Osteocyte (in vitro differentiated cells): ENCODE measurements at places on chromosomes 6 and 20. TPM values are rescaled to one million over a fixed set of nuclear protein-coding genes. Genes with fewer than 3 reads are reported as not detected.
A peak's percentile ranks its signal among the peaks of the same experiment; 100 is the strongest.

Gene PPP1R3G
- 0.29 and 0.40 TPM in 2 replicates for total RNA-seq

Gene OR12D3
- total RNA-seq, result not detected in 2 replicates

Gene PLAGL1
- 90.3 and 103 TPM in 2 replicates for total RNA-seq

Gene C6orf47
- 21.5 and 23.0 TPM in 2 replicates for total RNA-seq

Gene RALGAPA2
- total RNA-seq, result 15.2 and 19.1 TPM in 2 replicates

Gene VNN1
- not detected in 2 replicates for total RNA-seq

Gene MACROD2
- 0.73 and 2.5 TPM in 2 replicates for total RNA-seq

Gene SLC32A1
- not detected in 2 replicates for total RNA-seq

DNA sequence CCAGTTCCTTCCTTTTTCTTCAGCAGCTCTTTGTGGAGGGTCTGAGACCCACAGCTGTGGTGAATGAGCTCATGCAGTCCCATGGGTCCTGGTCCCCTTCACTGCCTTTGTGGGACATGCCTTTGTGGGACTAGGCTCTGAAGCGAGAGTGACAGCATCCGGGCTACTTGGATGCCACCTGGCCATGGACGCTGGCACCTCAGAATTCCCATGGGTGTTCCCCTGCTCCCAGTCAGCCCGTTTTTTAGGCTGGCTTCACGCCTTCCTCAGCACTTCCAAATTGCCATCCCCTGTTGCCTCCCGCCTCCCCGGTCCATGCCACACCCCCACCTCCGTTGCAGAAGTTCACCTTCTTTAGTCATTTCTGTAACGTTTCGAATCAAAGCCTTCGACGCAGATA is 45.1 kb downstream of the RAMACL start:
- no peak for DNase-seq

GRCh38 chr6:1322696-1323219 is 10.9 kb downstream of the FOXQ1 start:
- no peak for DNase-seq

DNA sequence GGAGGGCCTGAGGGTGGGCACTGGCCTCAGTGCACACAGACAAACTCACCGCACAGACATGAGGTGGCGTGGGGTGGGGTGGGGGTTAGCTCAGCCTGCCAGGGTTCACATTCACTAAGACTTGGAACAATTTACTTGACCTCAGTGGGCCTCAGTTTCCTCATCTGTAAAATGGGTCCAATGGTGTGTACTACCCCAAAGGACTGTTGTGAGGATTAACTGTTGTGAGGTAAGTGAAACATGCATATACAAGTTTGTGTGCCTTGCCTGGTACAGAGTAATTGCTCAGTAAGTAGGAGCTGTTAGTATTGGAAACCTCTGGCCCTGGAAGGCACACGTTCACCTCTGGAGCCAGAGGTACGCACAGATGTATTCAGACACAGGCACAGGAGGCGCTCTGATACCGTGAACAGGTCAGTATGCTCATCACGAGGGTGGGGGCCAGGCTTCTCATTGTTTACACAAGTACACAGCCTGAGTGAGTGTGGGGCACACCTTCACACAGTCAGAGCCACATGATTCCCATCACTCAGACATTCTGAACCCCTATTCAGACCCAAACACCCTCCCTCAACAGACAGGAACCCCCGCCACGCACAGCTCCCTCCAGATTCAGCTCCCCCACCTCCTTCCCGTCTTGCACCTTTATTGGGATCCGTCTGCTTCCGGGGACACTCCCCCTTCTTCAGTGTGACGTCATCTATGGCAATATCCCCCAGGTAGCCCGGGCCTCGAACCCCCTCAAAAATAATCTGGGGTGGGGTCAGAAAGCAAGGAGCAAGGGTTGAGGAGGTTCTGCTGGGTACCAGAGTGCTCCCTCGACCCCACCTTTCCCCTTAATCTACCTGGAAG is 59.9 kb downstream of the MDGA1 start:
- no peak for DNase-seq

GRCh38 chr20:59600472-59600871 is 3.9 kb upstream of the PHACTR3 start:
- DNase-seq, result no peak

DNA sequence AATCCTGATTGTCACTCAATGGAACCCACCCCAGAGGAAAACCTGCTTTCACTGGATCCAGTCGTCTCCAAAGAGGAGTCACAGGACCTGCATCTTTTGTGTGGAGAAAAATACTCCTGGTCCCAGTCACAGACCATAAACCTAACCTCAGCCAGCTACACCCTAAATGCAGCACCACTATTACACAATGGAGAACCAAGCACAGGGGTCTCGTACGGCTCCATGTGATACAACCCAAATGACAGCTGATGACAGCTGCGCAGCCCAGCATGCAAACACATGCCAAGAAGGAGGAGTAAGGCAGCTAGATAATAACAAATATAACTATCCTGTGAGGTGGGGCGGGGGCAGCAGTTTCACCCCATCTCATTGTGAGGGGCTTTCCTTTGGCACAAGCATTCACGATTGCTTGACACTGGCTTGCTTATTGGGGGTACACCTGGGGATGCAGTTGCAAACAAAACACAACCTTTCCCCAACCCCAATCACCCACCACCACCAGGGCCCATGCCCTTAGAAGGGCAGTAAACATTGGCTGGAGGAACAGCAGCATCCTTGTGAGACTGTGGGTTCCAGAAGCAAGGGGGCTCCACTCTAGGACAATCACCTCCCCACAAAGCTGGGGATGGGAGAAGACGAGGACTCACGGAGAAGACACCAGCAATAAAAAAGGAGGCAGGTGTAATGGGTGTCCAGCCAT is 51.5 kb downstream of the TRERF1 start:
- no peak for DNase-seq

GRCh38 chr6:82144852-82145340 is 102.6 kb downstream of the IBTK start:
- DNase-seq, result no peak

DNA sequence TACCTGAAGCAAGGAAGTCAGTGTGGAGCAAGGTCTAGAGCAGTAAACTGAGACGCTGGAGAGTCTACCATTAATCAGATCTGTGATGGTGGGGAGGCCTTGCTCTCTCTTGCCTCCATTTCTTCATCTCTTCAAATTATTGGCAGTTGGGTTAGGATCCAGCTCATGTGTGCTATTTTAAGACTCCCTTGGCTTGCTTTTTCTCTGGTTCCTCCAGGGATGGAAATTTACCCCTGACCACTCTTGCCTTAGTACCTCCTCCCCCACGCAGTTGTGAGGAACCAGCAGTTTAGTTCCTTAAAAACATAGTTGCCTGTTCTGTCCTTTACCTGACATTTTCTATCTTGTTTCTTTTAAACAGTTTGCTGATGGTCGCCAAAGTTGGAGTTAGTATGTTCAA is 7.4 kb downstream of the TMEM14C start:
- DNase-seq, result peak; percentile 13

GRCh38 chr6:15665237-15665636 is 2.4 kb upstream of the DTNBP1 start:
- DNase-seq, result no peak

DNA sequence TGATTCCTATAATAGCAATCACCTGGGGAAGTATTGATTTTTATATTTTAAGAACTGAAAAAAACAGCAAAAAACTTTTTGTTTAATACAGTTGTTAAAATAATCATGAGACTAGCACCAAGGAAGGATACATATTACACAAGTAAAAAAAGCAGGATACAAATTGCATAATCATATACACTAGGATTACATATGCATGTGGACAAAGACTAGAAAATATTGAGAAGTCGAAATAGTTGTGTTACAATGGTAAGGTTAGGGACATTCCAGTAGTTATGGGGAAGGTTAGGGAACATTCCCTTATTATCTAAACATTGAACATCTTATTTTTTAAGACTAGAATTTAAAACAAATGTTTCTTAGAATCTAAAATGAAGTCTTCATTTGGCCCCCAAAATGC is 9.5 kb downstream of the NUS1 start:
- DNase-seq, result no peak

DNA sequence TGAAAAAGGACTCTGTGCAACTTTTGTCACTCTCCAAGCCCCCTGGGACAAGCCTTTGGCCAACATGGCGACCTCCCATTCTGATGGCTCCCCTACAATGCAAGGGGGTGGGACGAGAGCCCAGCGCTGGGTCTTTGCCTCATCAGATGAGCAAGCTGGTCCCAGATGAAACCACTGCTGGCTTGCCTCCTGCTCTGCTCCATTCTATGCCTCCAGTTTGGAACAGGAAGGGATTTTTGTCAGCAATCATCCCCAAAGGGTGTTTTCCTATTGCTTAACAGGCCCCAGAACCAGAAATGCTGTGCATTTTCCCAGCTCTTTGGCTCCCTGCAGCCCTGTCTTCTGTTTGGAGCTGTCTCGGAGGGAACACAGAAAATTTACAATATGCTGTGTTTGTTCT is 412.7 kb downstream of the MAFB start:
- no peak for DNase-seq

DNA sequence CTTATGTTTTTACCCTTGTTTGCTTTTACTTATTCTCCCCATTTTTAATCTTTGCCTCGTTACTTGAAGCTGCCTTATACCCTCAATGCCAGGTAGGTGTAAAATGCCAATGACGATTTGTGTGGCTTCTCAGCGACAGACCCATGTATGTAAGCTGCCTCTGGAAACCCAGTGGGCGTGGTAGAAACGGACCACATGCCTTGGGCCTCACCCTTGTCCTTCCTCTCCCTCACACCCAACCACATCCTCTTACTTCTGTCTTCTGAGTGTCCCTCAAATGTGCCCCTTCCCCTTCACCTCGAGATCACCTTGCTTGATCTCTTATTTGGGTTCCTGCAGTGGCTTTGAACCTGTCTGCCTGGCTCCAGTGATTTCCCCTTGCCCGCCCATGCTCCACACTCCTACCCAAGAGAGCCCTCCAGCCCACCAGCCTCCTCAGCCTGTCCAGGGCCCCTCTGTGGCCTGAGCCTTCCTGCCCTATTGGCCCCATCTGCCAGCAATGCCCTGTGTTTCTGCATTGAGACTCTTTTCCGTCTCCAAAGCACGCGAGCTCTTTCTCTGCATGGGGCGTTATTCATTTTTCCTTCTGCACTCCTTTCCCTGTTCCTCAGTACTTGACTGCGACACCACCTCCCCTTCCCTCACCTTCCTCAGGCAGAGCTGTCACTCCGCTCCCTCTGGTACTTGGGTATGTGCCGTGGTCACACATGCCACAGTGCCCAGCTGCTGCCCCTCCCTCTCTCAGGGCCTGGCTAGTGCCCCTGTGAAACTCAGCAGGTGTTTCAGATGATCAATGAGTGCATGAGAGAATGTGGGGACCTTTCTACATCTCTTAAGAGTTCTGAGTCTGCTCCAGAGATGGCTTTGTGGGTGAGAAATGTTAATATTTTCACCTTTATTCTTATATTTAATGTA is 115.4 kb downstream of the SLX4IP start:
- DNase-seq, result no peak

GRCh38 chr20:49983848-49984408 is 1.1 kb downstream of the SNAI1 start:
- no peak for DNase-seq

GRCh38 chr6:133245422-133245903 is 4.3 kb downstream of the EYA4 start:
- DNase-seq, result no peak

DNA sequence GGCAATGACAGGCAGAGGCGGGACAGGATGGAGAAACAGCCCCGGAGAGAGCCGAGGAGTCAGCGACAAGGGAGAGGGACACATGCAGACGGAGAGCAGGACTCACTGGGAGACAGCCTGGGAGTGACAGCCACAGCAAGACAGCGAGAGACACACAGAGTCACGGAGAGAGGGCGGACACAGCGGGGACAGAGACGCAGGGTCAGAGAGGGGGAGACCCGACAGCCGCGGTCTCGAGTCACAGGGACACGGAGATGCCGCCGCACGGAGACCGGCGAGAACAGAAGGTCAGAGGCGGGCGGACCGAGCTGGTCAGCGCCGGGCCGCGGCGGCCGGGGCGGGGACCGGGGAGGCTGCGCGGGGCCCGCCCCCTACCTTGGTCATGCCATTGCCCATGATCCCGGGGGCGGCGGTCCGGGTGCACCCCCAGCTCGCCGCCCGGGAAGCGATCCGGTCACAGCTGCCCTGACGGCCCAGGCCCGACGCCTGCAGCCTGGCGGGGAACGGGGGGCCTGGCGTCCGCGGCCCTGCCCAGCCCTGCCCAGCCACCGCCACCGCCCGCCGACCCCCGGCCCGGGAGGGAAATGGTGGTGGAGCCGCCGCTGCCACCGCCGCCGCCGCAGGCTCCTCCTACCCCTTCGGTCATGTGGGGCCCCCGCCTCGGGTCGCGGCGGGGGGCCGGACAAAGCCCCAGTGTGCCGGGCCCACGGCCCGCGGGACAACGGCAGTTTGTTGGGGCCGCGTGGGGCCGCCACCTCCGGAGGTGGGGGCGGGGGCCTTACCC is at the start of the genes DUSP15 and TTLL9:
TSS of gene DUSP15 (minus strand) at position 586 of the 784 bp plus-strand sequence. CDS start at position 396, 190 bp downstream.
TSS of gene TTLL9 (plus strand) at position 693 of the 784 bp plus-strand sequence. CDS start 493 bp downstream, outside the sequence.
- DNase-seq, result no peak

GRCh38 chr6:105499931-105500330 is 97.0 kb upstream of the PREP start:
- no peak for DNase-seq

GRCh38 chr6:98894810-98895209 is 52.9 kb downstream of the FBXL4 start:
- no peak for DNase-seq
